ENCODE measurements at places on chromosomes 1 and 21. TPM values are rescaled to one million over a fixed set of nuclear protein-coding genes. Genes with fewer than 3 reads are reported as not detected.

Gene FAM151A
- total RNA-seq: not detected

Gene FAM43B
- not detected for total RNA-seq

Gene ELAPOR1
- 0.28 TPM for total RNA-seq

Gene FAM110D
- under 0.01 TPM for total RNA-seq

Gene PAX7
- total RNA-seq: not detected

Gene MATN1
- 0.28 TPM for total RNA-seq

Gene CGN
- under 0.01 TPM for total RNA-seq

Gene FAM131C
- total RNA-seq: 0.28 TPM

Data from regular cardiac myocyte (primary cell).